ENCODE measurements at places on chromosomes 4 and X.

DNA sequence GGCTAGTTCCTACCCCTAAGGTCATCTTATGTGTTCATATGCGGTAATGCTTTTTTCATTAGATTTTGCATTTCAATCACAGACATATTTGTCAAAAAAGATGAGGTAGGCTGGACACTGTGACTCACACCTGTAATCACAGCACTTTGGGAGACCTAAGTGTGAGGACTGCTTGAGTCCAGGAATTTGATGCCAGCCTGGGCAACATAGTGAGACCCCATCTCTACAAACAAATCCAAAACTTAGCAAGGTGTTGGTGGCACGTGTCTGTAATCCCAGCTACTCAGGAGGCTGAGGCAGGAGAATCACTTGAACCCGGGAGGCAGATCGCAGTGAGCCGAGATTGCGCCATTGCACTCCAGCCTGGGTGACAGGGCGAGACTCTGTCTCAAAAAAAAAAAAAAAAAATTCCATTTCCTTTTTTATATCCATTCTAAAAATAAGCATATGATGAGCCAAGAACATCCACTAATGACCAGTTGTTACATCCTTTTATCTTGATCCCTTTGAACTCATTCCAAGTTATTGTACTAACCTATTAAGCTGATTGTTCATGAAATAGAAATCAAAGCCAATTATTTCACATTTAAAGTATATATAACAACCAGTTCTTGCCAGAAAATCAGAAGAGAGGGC, 23.4 kb downstream of the PGAM4 start:
- DNase-seq, result no peak

DNA sequence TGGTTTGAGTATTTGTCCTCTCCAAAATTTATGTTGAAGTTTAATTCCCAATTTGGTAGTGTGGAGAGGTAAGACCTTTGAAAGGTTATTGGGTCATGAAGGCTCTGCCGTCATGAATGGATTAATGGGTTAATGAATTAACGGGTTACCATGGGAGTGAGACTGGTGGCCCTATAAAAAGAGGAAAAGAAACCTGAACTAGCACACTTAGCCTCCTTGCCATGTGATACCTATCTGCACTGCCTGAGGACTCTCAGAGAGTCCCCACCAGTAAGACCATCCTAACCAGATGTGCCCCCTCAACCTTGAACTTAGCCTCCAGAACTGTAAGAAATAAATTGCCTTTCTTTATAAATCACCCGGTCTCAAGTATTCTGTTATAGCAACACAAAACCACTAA, 39.3 kb downstream of the PAGE1 start:
- DNase-seq, result no peak

DNA sequence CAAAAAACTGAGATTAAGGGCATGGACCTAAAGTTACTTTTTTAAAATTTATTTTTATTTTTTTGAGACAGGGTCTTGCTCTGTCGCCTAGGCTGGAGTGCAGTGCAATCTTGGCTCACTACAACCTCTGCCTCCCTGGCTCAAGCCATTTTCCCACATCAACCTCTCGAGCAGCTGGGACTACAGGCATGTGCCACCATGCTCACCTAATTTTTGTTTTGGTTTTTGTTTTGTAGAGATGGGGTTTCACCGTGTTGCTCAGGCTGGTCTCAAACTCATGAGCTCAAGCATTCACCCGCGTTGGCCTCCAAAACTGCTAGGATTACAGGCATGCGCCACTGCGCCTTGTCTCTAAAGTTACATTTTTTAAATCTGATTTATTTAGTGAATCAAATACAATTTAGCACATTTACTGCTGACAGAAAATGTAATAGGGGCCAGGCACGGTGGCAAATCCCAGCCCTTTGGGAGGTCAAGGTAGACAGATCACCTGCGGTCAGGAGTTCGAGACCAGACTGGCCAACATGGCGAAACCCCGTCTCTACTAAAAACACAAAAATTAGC, 38.3 kb downstream of the GUCY1A1 start:
- no peak for DNase-seq

GRCh38 chr4:88737307-88737941, 39.8 kb upstream of the NAP1L5 start:
- no peak for DNase-seq

- DNase-seq, result no peak
These were observed 87.4 kb downstream of the ZXDA start for GRCh38 chrX:57822818-57823217.

GRCh38 chr4:87058356-87059073, 123.7 kb downstream of the AFF1 start:
- DNase-seq, result peak; percentile 35
